Activated naive CD8-positive, alpha-beta T cell treated with anti-CD3 and anti-CD28 coated beads for 36 hours (primary cell): ENCODE measurements at places on chromosomes 7 and 10. TPM values are rescaled to one million over a fixed set of nuclear protein-coding genes. Genes with fewer than 3 reads are reported as not detected.

C10orf67 gene
- total RNA-seq, result 0.45 TPM

UPK3BL2 gene
- 6.4 TPM for total RNA-seq

GRCh38 chr10:72812753-72813430 is 80.6 kb upstream of the OIT3 start:
- H3K27ac ChIP-seq, result no peak overlapping the region
- H3K36me3 ChIP-seq, result peaks cover 9% of the 10 kb centered on the region
- DNase-seq, result no peak
- no peaks in the 10 kb centered on the region for H3K4me1 ChIP-seq
- H3K27me3 ChIP-seq, result no peaks in the 10 kb centered on the region

DNA sequence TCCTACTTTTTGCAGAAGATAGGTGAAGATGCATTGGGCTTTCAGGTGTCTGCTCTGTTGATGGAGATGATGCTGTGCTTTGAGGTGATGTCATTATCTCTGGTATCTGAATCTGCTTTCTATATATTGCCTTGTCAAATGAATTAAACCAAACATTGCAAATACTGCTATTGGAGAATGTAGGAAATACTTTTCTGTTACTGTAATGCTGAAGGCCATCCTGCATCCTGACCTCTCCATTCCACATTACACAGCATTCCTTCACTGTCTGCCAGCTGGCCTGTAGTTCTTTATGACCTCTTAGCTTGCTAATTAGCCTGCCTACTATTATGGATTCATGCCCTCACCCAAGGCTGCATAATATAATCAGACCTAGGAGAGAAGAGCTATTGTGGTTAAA is 73.2 kb downstream of the VCL start:
- peaks cover 2% of the 10 kb centered on the region for H3K4me1 ChIP-seq
- no peak for DNase-seq
- H3K27ac ChIP-seq, result no peak overlapping the region
- H3K4me3 ChIP-seq, result no peak overlapping the region

GRCh38 chr7:1725766-1726630 is 55.9 kb downstream of the ELFN1 start:
- no peak for DNase-seq
- no peaks in the 10 kb centered on the region for H3K27me3 ChIP-seq
- H3K27ac ChIP-seq, result no peak overlapping the region
- peaks cover 1% of the 10 kb centered on the region for H3K36me3 ChIP-seq
- H3K4me3 ChIP-seq, result no peak overlapping the region

ARL5B gene
- total RNA-seq, result 12.9 TPM

DNA sequence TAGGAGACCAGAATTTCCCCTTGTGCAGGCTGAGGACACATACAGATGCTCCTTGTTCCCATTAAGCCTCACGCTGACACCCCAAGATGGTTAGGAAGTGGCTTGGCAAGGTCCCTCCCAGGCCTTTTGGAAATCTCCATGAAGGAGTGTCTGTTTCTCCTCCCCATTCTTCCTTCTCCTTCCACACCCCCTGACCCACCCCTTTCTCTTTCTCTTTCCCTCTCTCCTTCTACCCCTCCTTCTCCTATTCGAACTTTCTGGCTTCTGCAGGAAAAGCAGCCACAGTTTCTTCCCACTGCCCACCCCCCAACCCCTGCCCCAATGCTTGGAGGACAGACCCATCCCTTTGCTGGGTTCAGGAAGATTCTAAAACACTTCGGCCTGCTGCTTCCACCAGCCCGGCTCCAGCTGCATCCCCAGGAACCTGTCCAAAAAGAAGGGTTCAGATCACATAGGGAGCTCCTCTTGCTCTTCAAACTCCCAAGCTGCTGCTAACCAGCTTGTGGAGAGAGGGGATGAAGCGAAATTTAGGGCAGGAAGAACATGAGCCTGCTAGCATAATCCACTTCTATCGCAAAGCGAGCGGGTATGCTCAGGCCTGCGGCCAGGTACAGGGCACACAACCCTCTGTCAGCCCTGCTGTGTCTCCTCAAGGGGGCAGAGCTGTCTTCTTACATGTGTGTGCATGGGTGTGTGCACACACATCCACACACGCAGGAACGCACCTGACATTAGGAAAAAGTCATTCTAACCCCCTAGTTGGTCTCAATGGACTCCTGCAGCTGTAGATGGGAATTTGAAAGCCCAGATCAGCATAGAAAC is 80.4 kb downstream of the PPP1R3C start:
- H3K4me1 ChIP-seq, result no peaks in the 10 kb centered on the region
- no peak overlapping the region for H3K4me3 ChIP-seq
- no peaks in the 10 kb centered on the region for H3K27me3 ChIP-seq
- H3K27ac ChIP-seq, result no peak overlapping the region
- no peak for DNase-seq
- no peaks in the 10 kb centered on the region for H3K36me3 ChIP-seq

DNA sequence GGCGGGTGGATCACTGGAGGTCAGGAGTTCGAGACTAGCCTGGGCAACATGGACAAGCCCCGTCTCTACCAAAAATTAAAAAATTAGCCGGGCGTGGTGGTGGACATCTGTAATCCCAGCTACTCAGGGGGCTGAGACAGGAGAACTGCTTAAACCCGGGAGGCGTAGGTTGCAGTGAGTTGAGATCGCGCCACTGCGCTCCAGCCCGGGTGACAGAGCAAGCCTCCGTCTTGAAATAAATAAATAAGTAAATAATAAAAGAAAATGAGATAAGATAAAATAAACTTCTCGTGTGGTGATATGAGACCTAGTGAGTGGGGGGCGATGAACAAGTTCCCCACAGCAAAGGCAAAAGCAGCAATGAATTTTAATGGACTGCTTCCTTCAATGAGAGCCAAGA is 33.6 kb upstream of the LMTK2 start:
- no peak for DNase-seq
- no peaks in the 10 kb centered on the region for H3K36me3 ChIP-seq
- H3K27ac ChIP-seq, result no peak overlapping the region
- H3K4me3 ChIP-seq, result no peak overlapping the region
- H3K4me1 ChIP-seq, result no peaks in the 10 kb centered on the region

DNA sequence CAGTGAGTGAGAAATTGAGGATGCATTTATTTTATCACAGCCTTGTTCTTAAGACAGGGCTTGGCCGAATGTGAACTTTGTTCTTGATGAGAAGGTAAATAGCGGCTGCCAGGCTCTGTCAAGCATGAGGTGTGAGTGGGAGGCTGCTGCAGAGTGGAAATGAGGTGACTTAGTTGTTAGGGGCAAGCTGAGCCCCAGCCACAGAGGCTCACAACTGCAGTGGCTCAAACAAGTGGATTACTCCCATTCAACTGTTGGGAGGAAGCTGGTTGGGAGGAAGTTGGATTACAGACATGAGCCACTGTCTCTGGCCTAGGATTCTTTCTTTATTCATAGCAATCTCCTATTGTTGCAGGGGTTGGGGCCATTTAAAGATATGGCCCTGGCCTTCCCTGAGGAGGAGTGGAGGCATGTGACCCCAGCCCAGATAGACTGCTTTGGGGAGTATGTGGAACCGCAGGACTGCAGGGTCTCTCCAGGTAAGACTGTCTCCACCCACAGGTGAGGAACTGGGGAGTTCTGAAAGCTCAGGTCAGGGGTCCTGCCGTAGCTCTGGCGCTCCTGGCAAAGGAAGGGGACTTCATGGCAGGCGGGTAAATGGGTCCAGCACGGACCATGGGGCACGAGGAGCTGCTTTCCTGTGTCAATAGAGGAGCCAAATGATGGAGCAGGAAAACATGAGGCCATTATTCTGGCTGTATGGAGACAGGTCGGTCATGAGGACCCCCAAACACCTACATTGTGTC is 7.1 kb downstream of the ZSCAN25 start:
- H3K27ac ChIP-seq, result peak overlapping the region; percentile 99
- H3K36me3 ChIP-seq, result peaks cover 84% of the 10 kb centered on the region
- peaks cover 3% of the 10 kb centered on the region for H3K27me3 ChIP-seq
- DNase-seq, result peak; percentile 60
- H3K4me1 ChIP-seq, result peaks cover 84% of the 10 kb centered on the region
- H3K4me3 ChIP-seq, result peak overlapping the region; percentile 88

- no peak overlapping the region for H3K4me3 ChIP-seq
- DNase-seq, result no peak
- H3K27me3 ChIP-seq, result peaks cover 6% of the 10 kb centered on the region
- no peaks in the 10 kb centered on the region for H3K36me3 ChIP-seq
- no peaks in the 10 kb centered on the region for H3K4me1 ChIP-seq
- no peak overlapping the region for H3K27ac ChIP-seq
Observed at GRCh38 chr10:61173450-61173849, 229.5 kb upstream of the RHOBTB1 start.

GRCh38 chr10:91860885-91861284 is 48.4 kb downstream of the FGFBP3 start:
- H3K4me1 ChIP-seq, result peaks cover 2% of the 10 kb centered on the region
- H3K4me3 ChIP-seq, result no peak overlapping the region
- no peak overlapping the region for H3K27ac ChIP-seq
- no peaks in the 10 kb centered on the region for H3K27me3 ChIP-seq

- H3K27me3 ChIP-seq, result peaks cover 11% of the 10 kb centered on the region
- H3K36me3 ChIP-seq, result no peaks in the 10 kb centered on the region
- no peak overlapping the region for H3K27ac ChIP-seq
- H3K4me1 ChIP-seq, result no peaks in the 10 kb centered on the region
- H3K4me3 ChIP-seq, result no peak overlapping the region
Observed at GRCh38 chr7:29734246-29734731, 72.0 kb upstream of the WIPF3 start.

- no peak for DNase-seq
Observed at GRCh38 chr10:36591436-36591835, 534.0 kb upstream of the ANKRD30A start.

DNA sequence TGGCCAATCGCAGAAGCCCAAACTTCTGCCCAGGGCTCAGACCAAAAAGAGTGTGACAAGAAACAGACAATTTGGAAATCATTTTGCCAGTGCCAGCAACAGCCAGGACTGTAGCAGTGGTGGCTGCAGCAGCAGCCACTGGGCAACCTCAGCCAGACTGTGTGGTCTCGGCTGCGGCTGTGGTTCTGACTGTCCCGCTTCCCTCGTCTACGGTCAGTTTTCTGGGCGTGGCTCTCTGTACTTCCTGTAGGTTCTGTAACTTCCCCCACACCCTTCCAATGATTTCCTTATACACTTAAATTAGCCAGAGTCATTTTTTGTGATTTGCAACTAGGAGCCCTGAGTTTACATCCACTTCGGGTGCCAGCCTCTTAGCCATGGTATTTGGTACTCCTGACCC is 39.9 kb downstream of the CYTH3 start:
- peaks cover 19% of the 10 kb centered on the region for H3K27me3 ChIP-seq
- H3K4me1 ChIP-seq, result peaks cover 18% of the 10 kb centered on the region
- H3K36me3 ChIP-seq, result no peaks in the 10 kb centered on the region

AFAP1L2 gene
- 4.6 TPM for total RNA-seq

DNA sequence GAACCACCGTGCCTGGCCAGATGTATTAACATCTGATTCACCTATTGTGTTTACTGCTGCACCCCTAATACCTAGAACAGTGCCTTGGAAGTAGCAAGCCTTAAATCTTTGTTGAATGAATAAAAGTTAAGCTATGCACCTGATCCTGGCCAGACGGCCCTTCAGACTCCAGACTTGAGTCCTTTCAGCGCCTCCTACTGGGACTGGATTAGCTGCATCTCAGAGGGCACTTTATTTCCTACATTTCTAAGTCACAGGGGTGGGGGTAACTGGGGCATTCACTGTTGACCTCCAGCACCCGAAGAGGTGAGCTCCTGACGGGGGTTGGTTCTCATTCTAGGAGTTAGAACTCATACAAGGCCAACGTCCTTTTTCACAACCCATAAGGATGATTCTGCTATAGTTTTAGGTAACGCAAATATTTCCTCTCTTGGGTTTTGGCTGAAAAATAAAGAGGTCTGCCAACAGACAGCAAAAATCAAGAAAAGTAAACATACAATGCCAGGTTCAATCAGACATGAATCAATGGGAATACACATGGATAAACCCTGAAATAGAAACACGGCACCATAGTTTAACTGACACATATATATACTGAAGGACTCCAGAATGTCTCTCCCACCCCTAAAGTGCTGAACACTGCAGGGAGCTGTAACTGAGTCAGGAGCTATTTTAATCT is 48.0 kb upstream of the DLG5 start:
- H3K4me1 ChIP-seq, result peaks cover 10% of the 10 kb centered on the region
- DNase-seq, result no peak
- H3K36me3 ChIP-seq, result peaks cover 22% of the 10 kb centered on the region
- H3K27me3 ChIP-seq, result no peaks in the 10 kb centered on the region

GRCh38 chr10:4470231-4470835 is 355.7 kb upstream of the AKR1E2 start:
- no peak overlapping the region for H3K27ac ChIP-seq
- no peak for DNase-seq
- H3K27me3 ChIP-seq, result peaks cover 40% of the 10 kb centered on the region
- no peaks in the 10 kb centered on the region for H3K36me3 ChIP-seq
- H3K4me3 ChIP-seq, result no peak overlapping the region

PRSS37 gene
- not detected for total RNA-seq

ERVW-1 gene
- total RNA-seq, result not detected

GRCh38 chr7:105178928-105179541 is 165.0 kb downstream of the KMT2E start:
- peaks cover 9% of the 10 kb centered on the region for H3K4me1 ChIP-seq
- no peak overlapping the region for H3K4me3 ChIP-seq
- H3K27ac ChIP-seq, result no peak overlapping the region
- peaks cover 17% of the 10 kb centered on the region for H3K36me3 ChIP-seq
- no peaks in the 10 kb centered on the region for H3K27me3 ChIP-seq

DNA sequence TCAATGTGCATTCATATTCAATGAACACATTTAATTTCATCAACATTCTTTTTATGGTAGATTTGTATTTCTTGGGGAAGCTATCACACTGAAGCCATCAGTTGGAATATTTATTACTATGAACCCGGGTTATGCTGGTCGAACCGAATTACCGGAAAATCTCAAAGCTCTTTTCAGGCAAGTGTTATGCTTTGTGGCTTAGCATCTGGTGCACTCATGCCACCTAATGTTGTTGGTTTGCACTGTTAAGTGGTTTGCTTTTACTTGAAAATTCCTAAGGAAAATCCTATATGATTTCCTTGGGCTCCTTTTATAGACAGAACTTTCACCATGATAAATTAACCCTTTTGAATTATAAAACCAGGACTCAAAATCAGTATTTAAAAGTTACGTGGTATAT is 147.9 kb downstream of the DNAH11 start:
- H3K36me3 ChIP-seq, result peaks cover 2% of the 10 kb centered on the region
- DNase-seq, result no peak
- peaks cover 3% of the 10 kb centered on the region for H3K27me3 ChIP-seq

DNA sequence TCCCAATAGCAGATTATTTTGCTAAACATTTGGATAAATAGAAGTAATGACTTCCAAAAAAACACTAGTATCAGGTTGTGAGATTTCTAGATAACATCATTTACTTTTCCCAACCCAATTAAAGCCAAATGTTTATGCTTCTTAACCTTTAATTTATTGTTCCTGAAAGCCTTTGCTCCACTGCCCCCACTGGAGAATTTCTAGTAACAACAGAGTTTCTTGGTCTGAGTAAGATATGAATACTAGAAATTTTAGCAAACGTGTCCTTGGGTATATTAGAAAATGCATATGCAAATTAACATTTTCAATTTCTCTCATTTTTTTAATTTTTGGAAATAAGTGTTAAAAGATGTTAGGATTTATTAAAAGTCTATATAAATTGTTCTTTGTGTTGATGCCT is 958.0 kb upstream of the PHF14 start:
- no peaks in the 10 kb centered on the region for H3K27me3 ChIP-seq
- no peak overlapping the region for H3K4me3 ChIP-seq
- no peak overlapping the region for H3K27ac ChIP-seq
- no peak for DNase-seq
- H3K36me3 ChIP-seq, result no peaks in the 10 kb centered on the region

LRGUK gene
- not detected for total RNA-seq

CRTAC1 gene
- not detected for total RNA-seq
